Stimulated activated CD8-positive, alpha-beta memory T cell treated with anti-CD3 and anti-CD28 coated beads, Interleukin-7, amount 100 ng/mL, for 1 hour (primary cell): ENCODE measurements at places on chromosomes 7 and 10.

- no peak for DNase-seq
Observed at GRCh38 chr7:137877027-137877675, 30.4 kb upstream of the DGKI start.

DNA sequence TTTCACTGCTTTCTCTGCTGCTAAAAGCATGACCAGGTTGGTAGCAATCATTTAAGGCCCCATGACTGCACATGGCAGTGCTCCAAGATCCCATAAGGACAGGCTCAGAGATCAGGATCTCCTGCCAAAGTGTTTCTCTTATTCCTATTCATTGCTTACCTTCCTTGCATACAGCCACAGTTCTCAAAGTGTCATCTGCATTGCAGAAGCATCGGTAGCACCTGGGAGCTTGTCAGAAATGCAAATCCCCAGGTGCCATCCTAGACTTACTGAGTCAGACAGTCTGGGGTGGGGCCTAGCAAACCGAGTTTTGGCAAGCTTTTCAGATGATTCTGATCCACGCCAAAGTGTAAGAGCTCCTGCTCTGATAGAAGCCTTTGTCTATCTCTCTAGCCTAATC lies 489.0 kb upstream of the AUTS2 start:
- DNase-seq = no peak

DNA sequence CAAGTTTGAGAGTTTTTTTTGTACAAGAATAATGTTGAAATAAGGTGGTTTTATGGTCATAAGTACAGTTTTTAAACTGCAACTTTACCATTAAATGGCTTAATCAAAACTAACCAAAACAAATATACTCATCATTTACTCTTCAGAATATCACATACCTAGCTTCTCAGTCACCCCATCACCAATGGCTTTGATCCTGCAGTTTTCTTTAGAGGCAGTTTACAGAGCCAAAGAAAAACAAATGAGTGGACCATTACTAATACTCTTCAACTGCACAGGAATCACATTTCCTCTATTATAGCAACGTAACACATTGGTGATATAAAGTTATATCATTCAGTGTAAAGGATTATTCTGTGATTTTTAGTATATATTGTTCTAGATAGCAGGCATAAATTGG lies 576.1 kb upstream of the LRRTM3 start:
- DNase-seq = no peak

GRCh38 chr10:80455461-80456349 lies 1.6 kb downstream of the TSPAN14 start:
- no peak for DNase-seq

GRCh38 chr7:46524350-46524749 lies 603.3 kb upstream of the IGFBP3 start:
- DNase-seq = no peak

DNA sequence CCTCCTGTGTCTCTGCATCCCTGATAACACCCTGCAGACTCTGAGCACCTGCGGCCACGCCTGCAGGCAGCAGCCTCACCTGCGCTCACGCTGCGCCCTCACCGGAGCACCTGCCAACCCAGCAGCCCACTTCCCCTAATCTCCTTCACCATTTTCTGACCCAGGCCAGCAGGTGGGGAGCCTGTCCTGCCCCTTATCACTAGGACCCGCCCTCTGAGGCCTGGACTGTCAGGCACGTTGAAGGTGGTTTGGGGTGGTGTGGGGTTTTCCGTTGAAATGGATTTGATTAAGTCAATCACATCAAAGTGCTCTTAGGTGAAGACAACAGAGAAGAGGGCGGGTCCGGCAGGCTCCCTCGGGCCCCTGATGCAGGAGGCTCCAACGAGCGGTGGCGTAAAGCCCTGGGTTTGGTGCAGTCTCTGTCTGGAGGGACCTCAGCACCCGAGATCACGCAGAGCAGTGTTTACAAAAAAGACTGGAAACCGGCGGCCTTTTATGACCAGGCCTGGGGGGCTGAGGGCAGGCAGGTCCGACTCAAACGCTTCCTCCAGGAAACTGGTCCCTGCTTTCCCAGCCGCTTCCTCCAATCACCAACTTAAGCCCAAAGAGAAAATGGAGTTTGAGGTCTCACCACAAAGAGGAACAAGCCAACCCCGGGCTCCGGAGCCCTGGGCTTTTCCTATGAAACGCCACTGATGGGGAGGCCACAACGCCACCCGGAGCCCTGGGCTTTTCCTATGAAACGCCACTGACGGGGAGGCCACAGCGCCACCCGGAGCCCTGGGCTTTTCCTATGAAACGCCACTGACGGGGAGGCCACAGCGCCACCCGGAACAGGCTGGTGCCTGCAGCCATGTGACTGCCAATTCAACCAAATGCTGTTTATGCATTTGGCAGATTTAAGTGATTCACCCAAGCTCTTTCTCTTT lies 45.5 kb downstream of the DPYSL4 start:
- DNase-seq = no peak

DNA sequence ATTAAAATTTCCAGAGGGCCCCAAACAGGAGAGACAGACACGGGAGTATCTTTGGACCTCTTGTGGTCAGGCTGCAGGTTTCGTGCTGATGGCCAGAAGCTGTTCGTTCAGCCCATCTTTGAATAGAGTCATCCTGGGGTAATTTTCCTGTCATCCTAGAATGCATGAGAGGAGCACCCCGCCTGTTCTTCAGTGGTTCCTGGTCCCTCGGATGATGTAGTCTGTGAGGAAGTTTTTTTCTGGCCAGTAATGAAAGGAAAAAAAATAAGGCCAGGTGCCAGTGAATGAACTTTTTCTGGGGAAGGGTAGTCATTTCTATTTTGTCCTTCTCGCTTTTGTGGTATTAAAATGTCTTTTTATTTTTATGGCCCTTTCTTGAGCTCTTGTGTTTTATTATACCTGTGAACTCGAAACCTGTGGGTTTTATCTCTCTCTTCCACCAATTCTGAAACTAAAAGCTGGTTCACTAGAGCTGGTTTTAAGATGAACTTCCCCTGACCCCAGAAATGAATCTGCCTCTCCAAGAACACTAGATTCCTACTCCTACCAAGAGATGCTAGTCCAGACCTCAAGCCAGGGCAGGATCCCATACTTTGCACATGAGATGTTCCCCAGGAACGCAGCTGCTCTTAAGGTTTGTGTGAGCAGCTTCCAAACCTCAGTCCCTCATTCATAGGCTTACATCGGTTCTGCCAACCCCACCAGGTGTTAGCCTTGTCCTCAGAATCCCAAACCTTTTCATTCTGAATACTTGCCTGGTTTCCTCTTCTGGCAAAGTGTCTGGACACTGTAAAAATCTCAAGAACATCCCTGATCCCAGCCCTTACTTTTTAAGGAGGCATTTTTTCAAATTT lies 15.4 kb upstream of the MEST start:
- DNase-seq = no peak

- DNase-seq = no peak
Observed at GRCh38 chr10:119398996-119399395, 143.5 kb downstream of the RGS10 start.
